ENCODE measurements at places on chromosomes 2 and 18.

GRCh38 chr2:133968446-133968845 lies 285.4 kb upstream of the MGAT5 start:
- DNase-seq = no peak

DNA sequence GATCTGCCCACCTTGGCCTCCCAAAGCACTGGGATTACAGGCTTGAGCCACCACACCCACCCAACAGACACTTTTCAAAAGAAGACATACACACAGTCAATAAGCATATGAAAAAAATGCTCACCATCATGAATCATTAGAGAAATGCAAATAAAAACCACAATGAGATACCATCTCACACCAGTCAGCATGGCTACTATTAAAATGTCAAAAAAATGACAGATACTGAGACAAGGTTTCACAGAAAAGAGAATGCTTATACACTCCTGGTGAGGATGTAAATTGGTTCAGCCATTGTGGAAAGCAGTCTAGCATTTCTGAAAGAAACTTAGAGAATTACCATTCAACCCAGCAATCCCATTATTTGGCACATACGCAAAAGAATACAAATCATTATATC lies 1947.2 kb downstream of the SUCLG1 start:
- DNase-seq = no peak

GRCh38 chr2:71759060-71759459 lies 305.7 kb downstream of the DYSF start:
- no peak for DNase-seq

DNA sequence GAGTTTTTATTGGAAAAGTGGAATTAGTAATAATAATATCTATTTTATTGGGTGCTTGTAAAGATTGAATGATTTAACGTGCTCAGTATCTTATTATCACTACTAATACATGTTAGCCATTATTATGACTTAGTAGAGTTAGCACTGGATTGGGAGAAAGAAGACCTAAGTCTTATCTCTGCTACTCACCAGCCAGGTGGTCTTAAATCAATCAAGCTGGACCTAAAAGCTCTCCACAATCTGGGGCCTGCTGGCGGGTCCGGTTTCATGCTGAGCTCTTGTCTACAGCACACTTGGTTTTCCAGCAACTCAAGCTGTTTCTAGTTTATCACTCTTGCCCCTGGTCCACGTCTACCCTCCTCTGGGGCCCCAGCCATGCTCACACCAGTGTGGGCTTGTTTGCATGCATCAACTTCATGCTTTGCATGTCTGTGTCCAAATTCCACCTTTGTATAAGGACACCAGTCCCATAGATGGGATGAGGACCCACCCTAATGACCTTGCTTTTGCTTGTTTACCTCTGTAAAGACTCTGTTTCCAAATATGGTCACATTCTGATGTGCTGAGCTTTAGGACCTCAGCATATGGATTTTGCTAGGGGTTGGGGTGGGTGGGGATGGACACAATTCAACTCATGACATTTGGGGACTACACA lies 363.1 kb downstream of the LPIN1 start:
- no peak for DNase-seq

GRCh38 chr2:110796716-110797301 lies 64.4 kb downstream of the ACOXL start:
- DNase-seq = no peak

GRCh38 chr2:202933139-202933510 lies 21.1 kb downstream of the CARF start:
- DNase-seq = no peak

DNA sequence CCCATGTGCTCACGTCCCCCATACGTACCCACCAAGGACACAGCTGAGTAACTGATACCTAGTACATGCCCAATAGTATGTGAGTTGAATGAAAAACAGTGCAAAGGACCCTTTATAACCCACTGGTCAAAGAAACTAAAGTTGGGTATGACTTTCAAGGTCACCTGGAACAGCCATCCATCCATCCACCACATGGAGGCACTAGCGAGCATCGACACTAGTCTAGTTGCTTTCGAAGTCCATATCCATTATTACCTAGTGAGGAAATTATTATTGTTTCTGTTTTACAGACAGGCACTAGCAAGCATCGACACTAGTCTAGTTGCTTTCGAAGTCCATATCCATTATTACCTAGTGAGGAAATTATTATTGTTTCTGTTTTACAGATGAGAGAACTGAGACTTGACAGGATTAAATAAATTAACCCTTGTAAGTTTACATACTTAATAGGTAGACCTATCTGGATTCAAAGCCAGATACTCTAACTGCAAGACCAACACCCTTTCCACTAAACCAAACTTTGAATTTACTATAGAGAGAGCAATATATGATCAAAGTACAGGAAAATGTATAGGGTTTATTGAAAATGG lies 233.7 kb downstream of the METTL4 start:
- DNase-seq = peak; percentile 6

- no peak for DNase-seq
These were observed 182.0 kb downstream of the ZBTB7C start for GRCh38 chr18:48227206-48227605.

DNA sequence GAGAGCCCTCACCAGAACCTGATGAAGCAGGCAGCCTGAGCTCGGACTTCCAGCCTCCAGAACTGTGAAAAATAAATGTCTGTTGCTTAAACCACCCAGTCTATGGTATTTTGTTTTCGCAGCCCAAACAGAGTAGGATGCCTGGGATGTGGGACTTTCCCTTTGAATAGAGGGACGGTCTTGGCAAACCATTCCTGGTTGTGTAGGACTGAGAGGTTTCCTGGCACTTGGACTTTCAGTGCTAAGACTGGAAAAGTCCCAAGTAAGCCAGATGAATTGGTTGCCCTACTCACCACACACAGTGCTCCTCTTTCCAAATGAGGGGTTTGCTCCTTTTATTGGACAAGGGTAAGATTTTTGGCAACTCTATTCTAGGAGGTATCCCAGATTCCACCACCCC lies 46.8 kb upstream of the ACMSD start:
- DNase-seq = no peak

- no peak for DNase-seq
These were observed 14.7 kb downstream of the NIFK start for GRCh38 chr2:121721926-121722325.

DNA sequence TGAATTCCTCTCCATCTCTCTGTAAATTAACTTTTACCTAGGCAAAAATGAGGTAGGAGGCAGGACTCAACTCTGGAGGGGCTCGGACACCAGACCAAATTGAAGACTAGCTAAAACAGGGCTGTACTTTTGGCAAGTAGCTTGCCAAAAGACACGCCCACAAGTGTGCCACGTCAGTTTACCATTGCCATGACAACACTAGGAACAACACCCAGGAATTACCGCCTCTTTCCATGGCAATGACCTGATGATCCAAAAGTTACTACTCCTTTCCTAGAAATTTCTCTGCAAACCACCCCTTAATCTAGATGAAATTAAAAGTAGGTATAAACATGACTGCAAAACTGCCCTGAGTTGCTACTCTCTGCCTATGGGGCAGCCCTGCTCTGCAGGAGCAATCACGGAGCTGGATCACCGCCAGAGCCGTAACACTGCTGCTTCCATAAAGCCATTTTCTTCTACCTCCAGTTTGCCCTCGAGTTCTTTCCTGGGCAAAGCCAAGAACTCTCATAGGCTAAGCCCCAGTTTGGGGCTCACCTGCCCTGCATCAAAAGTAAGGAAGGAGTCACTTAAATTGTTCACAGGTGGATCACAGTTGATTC lies 66.0 kb upstream of the FAM136A start:
- no peak for DNase-seq

- no peak for DNase-seq
These were observed 7.8 kb downstream of the NFE2L2 start for GRCh38 chr2:177256695-177257094.

- no peak for DNase-seq
These were observed 75.8 kb upstream of the FN1 start for GRCh38 chr2:215511454-215512346.

DNA sequence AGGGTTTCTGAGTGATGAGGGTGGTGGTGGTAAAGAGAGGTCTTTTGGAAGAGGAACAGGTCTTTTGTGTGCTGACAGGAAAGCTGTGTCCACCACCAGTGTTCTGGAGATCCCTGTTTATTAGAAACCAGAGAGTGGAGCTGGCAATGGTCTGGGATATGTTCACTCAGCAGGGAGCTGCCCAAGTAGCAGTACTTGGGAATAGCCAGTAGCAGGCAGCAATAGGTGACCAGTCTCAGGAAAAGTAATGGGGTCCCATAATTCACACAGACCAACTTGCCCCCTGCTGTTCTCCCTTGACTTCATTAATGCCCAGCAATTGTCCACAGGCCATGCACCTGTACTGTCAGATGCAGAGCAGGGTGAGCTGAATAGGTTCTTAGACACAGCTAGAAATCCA lies 1.8 kb downstream of the TSPYL6 start:
- no peak for DNase-seq

DNA sequence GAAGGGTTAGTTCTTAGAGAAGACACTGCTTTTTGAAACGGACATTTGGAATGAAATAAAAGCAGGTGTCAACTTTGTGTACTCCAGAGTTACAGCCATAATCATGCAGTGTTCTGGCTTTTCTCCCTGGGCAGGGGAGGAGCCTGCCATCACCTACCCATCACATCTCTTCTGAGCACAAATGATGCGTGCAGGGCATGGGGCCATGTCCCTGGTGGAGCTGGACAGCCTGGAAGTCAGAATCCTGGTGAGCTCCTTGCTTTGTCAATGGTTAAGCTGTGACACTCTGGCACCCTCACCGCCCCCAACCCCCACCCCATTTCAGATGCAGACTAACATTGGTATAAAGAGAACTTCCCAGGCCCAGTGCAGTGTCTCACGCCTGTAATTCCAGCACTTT lies 53.1 kb downstream of the PDCL3 start:
- DNase-seq = no peak

DNA sequence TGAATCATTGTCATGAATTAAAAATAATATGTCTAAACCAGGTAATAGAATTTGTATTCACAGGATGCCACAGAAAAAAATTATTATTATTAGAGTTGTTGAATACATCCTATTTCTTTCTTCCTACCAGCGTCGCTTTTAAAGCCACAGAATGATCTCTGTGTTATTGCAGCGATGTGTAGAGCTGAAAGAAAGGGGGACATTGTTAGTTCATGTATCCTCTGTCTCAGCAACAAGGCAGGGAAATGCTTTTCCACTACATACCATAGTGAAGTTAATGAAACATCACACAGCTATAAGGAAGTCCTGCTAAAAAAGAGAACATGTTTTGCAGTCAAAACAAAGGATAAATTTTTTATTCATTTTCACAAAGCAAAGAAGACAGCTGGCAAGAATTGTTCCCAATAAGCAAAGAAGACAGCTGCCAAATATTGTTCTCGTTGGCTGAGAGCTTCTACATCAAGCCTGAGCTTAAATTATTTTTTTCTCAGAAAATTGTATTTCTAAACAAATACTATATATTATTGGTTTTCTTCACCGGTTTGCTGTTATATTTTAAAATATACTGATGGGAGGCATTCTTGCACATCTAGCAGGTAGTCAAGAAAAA lies 1234.4 kb downstream of the SUCLG1 start:
- DNase-seq = no peak

DNA sequence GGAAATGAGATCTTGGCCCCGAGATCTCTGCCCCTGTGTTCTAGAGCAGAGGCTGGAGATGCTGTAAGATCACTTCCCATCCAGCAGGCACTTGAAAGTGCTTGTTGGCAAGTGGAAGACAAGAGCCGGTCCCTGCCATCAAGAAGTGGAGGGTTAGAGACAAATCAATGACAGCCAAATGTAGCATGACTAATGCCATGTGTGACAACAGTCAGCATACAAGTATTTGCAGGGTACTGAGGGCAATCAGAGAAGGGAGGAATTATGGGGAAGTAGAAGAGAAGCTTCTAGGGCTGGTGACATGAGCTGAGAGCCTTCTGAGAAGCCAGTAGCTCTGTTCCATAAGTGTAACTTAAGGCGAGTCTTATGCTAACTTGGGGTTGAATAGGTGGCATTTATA lies 58.6 kb downstream of the TMEM17 start:
- DNase-seq = no peak

GRCh38 chr2:170715062-170715931 lies at the start of gene SP5:
SP5 (plus strand) TSS chr2:170715337; CDS start chr2:170715513, 176 bp downstream.
- DNase-seq = peak; percentile 74

DNA sequence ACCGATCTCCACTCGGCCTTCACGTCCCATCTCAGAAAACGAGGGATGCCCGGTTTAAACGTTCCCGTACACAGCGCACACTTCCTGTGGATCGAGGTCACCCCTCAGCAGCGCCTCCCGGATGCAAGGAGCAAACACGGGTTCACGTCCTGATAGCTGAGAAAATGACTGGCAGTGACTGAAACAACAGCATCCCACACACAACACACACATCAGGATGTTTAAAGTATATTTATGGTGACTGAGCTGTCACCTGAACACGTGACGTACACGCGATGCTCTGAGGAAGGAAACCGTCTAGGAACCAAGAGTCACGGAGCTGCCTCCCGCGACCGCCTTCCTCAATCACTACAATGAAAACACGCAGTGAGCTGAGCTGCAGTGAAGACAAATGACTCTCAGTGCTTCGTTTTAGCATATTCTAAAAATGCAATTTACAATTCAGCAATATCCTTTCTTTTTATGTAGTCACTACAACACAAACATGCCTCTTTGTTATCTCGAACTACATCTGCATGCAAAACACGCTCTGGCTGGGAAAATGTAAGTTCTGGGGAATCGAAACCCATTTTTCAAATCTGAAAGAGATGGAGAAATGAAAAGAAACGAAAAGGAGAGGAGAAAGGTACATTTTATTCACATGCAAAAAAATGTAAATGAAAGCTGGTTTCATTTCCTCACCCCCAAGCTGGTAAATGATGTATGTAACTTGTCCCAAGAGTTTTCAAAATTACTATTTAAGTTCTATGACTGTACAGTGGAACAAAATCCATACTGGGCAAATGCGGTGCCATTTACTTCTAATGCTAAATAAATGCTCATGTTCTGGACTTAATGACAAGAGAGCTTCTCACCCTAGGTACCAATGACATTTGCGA lies 19.8 kb downstream of the HDAC4 start:
- no peak for DNase-seq

- DNase-seq = no peak
These were observed 236.3 kb upstream of the ID2 start for GRCh38 chr2:8445580-8445979.

DNA sequence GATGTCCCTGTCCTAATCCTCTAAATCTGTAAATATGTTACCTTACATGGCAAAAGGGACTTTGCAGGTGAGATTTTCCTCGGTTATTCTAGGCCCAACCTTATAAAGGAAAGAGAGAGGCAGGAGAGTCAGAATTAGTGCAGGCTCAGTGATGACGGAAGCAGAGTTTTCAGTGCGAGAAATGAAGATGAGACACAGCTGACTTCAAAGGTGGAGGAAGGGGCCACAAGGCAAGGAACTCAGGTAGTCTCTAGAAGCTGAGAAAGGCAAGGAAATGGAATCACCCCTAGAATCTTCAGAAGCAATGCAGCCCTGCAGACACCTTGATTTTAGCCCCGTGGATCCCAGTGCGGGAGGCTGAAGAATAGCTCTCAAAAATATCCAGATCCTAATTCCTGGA lies 7.2 kb upstream of the LCLAT1 start:
- DNase-seq = no peak

Measured in H54 (cell line).